BE2C (cell line): ENCODE measurements at places on chromosomes 2 and 18.

DNA sequence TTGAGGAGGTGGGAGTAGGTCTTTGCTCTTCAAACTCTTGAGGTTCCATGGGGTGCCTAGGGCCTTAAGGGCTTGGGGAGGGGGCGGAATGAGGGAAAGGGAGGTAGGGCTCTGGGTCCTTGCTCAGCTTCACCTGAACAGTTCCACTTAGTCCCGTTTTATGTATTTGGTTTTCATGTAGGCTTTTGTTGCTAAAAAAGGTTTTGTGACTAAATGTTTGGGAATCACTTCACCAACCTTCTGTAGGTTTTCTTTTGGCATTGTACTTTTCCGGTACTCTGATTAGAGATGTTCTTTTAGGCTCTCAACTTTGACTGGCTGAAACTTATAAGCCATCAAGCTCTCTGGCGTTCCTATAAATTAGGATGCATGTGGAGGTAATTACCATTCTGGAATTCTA is 108.1 kb downstream of the MYCN start:
- no peak for DNase-seq

DNA sequence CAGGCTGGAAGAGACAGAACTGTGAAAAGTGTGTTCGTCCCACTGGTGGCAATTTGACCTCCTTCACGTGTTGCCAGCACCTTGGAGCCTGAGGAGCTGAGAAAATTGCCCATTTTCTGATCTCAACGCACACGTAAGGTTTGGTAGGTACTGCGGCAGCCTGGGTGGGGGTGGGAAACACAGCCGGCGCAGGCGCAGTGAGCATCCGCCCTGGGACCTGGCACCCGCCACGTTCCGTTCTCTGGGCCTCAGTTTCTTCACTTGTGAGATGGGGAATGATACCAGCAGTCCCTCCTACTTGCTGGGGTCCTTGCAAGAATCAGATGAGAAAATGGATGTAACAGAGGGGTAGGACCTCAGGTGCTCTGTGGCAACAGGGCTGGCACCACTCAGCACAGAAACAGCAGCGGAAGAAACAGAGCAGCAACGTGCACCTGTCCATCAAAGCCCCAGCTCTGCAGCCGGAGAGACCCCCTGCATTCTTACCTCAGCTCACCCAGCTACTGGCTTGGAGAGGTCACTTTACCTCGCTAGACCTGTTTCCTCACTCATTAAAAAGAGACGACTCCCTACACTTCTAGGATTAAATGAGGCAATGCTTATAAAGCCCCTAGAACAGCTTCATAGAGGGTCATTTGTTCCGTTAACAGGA is 458.0 kb upstream of the ID2 start:
- no peak for DNase-seq

- no peak for DNase-seq
Observed at GRCh38 chr2:147923846-147924245, 79.0 kb downstream of the ACVR2A start.

GRCh38 chr2:20404950-20405349 is 41.9 kb upstream of the RHOB start:
- DNase-seq: no peak

GRCh38 chr2:47520302-47520630 is 117.3 kb downstream of the MSH2 start:
- no peak for DNase-seq

GRCh38 chr2:101111917-101112771 is 39.0 kb downstream of the TBC1D8 start:
- DNase-seq: peak; percentile 37

DNA sequence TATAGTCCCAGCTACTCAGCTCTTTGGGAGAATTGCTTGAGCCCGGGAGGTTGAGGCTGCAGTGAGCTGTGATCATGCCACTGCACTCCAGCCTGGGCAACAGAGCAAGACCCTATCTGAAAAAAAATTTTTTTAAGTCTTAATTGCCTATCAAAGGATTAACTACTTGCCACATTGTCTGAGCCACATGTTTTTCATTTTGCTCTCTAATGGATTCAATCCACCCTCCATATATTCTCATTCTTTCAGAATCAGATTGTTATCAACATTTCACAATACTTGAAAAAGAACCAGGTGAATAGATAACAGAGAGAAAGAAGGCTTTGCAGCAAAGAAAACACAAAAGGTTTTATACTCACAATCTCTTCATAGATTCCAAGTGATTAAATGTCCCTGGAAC is 61.0 kb downstream of the PXDN start:
- DNase-seq: no peak

GRCh38 chr18:8735274-8735673 is 29.9 kb downstream of the MTCL1 start:
- DNase-seq: no peak

- no peak for DNase-seq
Observed at GRCh38 chr2:173555833-173556232, 201.2 kb downstream of the CDCA7 start.

DNA sequence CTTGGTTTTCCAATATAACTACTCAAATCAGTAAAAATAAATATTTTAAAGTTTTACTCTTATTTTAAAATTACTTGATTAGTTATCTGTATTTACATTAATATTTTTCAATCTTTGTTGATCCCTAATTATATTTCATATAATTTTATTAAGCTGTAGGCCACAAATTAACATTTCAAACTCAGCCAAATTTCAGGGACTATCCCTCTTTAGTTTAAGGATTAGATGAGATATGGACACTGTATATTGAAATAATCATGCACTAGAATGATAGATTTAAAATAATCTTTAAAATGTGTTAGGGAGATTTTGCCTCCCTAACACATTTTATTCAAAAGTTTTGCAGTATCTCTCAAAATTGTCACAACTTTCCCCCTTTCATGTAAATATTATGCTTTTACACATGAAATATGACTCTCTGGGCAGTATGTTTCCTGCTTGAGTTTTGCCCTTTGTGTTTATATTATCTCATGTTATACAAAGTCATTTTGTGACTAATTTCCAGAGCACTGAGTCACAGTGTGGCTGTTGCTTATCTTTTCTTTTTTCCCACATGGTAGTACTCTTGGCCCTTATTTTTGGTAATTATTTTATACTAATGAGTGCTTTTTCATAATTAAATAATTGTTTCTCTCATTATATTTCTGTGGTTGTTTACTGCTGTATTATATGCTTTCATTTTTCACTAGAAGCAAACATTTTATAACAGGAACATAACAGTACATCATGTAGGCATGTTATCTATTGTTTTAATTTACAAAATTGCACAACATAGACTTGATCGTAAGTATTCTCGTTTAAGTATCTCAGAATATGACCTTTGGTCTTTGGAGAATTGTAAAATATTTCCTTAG is 1.2 kb downstream of the TFPI start:
- DNase-seq: no peak

GRCh38 chr18:30359521-30359920 is 683.0 kb downstream of the DSC3 start:
- no peak for DNase-seq

- DNase-seq: no peak
Observed at GRCh38 chr2:183543222-183543621, 419.0 kb downstream of the NUP35 start.

DNA sequence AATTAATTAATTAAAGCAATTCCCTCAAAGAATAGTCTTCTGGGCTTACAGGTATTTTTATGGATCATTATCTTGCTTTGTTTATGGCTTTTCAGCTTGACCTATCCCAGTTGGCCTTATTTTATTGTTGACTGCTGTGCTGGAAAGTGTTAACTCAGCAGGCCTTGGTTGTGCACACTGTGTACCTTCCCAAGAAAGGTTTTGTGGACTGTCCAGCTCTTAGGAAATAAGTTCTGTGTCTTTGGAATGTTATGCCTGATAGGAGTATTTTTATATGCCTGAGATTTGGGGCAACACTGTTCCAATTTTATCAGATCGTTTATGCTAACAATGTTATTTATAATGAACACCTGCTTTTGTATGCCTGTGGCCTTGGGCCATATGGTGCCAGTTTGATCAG is 671.9 kb upstream of the ZNF804A start:
- DNase-seq: no peak

GRCh38 chr2:160223560-160223959 is 23.5 kb upstream of the ITGB6 start:
- DNase-seq: no peak

DNA sequence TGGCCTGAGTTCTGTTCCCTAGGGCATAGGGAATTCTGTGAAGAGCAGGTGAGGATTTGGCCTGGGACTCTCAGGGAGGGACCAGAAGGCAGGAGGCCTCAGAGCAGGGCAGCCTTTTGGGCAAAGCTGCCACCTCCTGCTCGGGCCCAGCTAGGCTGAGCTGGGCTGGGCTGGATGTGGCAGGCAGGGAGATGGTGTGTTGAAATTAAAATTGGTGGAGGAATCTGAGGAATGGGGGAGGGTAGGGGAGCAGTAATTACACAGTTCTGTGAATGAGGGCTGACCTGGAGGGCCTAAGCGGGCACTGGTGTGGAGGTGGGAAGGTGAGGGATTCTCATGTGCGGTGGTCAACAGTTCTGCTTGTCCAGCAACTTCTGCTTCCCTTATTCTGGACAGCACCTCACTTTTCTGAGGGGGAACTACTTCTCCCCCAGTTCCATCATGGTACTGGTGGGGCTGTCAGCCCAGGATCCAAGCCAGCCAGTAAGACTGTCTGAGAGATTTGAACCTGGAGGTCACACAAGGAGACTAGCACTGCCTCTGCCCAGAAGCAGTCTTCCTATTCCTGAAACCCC is 22.0 kb upstream of the ASPRV1 start:
- no peak for DNase-seq

DNA sequence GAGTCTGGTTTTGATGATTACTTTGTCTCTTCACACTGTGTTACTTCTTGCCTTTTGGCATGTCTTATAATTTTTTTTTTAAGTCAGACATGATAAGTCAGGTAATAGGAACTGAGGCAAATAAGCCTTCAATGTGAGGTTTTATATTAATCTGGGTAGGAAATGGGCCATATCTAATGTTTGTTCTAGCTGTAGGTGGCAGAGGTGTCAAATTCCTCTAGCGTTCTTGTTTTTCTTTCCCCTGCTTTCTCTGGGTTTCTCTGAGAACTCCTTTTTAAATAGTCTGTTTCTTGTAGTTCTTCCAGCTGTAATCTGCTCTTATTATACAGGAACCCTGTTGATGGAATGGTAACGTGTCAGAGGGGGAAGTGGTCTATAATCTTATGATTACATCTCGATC is 5.7 kb downstream of the SP140 start:
- DNase-seq: no peak

- DNase-seq: no peak
Observed at GRCh38 chr2:27291865-27292264, 9.6 kb downstream of the TRIM54 start.

DNA sequence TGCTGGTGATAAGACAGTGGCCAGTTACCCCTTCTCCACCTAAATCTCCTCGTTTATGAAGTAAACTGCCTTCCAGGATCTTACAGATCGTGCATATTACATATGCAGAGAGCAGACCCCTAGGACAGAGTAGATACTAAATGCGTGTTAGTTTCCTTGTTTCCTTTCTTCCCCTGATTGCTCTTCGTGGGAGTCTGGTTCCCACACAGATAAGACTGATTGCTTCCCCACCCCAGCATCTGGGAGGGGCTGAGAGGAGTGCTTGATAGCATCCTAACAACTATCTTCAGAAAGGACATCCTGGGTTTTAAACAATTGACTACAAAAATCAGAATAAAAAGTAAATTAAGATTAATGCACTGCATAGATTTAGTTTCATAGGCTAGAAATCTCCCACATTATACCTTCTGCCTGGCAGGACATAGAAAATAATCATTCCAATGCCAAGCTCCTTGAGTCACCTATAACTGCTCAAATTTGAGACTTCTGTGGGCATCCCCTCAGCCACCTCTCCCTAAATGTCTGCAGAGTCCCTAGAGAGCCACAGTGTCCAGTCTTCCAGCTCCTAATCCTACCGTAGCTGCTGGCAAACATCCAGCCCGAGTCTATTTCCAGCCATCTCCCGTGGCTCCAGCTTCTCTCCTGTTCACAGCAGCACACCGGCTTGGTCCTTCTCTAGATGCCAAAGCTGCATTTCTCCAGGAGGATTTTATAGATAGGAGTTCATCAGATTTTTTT is 128.3 kb downstream of the LRRC30 start:
- DNase-seq: no peak

- DNase-seq: no peak
Observed at GRCh38 chr2:150091846-150092245, 395.6 kb downstream of the RND3 start.

GRCh38 chr2:61089797-61090196 is 24.1 kb downstream of the SANBR start:
- no peak for DNase-seq

DNA sequence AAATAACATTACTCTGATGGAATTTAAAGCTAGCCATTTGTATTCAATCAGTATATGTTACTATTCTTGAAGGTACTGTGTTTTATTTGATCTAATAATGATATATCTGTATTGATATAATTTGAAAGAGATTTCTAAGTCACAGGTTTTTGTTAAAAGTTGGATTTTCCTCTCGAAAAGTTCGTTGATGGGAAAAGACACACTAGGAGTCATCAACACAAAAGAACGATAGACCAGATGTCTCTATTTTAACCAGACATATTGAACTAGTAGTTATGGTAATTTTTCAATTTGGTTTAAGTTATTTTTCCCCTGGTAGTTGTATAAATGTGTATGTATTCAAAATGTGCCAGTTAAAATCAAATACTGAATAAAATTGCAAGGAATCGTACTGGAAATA is 2.5 kb downstream of the ASXL3 start:
- DNase-seq: no peak

DNA sequence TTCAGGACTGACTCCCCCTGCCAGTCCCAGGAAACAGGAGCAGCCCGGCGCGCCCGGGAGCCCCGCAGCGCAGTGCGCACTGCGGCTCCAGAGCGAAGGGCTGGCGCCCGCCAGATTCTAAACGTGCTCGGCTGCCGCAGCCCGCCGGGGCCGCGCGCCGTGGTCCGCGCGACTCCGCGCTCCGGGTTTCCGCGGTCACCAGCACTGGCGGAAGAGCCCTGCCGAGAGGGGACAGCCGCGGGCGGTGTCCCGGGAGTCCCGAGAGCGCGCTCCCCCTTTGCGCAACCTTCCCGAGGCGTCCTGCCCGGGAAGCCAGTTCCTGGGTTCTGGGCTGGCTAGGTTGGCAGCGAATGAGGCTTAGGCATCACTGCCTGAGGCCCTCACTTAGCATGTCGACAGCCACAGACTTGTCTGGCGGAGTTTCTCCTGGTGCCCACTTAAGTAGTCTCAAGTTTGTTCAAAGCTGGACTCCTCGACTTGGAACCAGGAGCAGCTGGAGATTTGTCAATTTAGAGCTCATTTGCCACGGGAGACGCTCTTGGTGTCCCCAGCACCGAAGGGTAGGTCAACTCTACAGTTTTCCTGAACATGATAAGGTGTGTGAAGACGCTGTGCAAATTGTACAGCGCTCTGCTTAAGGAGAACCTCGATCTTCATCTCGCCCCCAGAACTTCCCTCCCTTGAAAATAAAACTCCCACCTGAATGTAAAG is 1.5 kb upstream of the VSNL1 start:
- peak; percentile 77 for DNase-seq

DNA sequence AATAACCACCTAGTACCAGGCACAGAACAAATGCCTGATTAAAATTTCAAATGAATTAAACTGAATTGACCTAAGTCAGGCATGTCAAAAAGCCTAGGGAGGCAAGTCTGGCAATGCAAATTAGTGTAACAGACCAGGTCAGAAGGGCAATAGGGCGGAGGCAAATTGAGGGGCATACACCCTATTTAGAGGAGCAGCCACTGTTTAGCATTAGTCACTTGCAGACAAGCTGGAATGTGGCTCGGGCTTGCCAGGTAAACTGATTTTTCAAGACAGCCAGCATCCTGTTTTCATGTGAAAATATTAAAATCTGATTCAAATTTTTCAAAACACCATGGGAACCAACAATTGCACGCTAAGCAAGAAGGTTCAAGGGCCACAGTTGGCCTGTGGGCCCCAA is 160.3 kb downstream of the EN1 start:
- no peak for DNase-seq
